ENCODE measurements at places on chromosomes 2 and 18.

DNA sequence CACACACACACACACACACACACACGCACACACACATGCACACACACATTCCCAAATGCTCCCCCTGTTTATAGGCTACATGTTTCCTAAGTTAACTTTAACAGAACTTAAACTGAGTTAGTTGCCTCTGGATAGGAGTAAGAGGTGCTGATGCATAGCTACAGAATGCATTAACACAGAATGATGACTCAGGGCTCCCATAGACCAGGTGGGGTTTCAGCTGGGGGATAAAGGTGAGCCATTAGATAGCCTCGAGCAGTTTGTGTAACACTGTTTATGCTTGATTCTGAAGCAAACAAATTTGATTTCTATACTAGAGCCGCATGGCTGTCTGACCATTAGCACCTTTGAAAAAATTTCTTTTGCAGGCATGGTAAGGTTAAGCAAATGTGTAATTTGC is 741.0 kb downstream of the PLCL1 start:
- DNase-seq = no peak

- no peak for DNase-seq
Measured at GRCh38 chr2:44869761-44870160, 71.7 kb upstream of the SIX3 start.

- no peak for DNase-seq
Measured at GRCh38 chr2:106575955-106576354, 88.8 kb downstream of the CD8B2 start.

- DNase-seq = no peak
Measured at GRCh38 chr2:48711343-48711742, 44.2 kb downstream of the LHCGR start.

- DNase-seq = no peak
Measured at GRCh38 chr2:54574107-54574859, 118.2 kb downstream of the SPTBN1 start.

GRCh38 chr2:74743039-74743438 is 89.0 kb downstream of the SEMA4F start:
- no peak for DNase-seq

DNA sequence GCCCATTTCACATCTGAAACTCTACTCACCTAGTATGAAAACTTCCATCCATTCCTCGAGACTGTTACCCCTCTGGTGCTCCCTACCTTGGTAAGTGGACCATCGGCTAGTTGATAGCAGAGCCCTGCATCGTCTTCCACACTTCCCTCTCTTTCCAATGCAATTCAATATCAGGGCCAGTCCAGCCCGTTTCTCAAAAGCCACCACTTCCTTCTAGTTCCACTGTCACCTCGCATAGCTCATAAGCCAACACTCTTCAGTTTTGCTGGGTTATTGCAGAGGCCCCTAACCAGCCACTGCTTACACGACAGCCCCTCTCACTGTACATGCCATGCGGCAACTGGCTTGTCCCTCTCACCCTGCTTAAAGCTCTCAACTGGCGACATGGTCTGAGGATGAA is 10.2 kb upstream of the ZNF407 start:
- no peak for DNase-seq

GRCh38 chr2:46010925-46011490 is 286.2 kb upstream of the EPAS1 start:
- DNase-seq = peak; percentile 6

DNA sequence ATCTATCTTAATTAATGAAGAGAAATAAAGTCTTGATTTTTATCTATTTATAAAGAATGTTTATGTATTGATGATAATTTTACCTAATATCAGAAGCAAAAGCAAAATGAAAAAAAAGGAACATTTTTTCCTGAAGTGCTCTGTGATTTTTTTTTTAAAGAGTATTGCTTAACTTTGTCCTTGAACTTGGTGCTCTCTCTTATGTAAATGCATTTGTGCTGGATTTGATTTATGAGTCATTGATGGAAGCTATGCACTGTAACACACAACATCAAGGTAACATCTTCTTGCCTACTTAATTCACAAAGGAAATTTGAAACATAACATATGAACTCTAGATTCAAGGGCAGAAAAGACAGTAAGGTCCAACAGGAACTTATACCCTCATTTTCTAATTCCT is 312.9 kb upstream of the CDH19 start:
- no peak for DNase-seq

- DNase-seq = no peak
Measured at GRCh38 chr2:229980431-229981184, 58.3 kb downstream of the FBXO36 start.

- no peak for DNase-seq
Measured at GRCh38 chr2:129233751-129234406, 745.6 kb upstream of the RAB6C start.

- DNase-seq = no peak
Measured at GRCh38 chr2:29420999-29421782, 306.0 kb downstream of the CLIP4 start.

DNA sequence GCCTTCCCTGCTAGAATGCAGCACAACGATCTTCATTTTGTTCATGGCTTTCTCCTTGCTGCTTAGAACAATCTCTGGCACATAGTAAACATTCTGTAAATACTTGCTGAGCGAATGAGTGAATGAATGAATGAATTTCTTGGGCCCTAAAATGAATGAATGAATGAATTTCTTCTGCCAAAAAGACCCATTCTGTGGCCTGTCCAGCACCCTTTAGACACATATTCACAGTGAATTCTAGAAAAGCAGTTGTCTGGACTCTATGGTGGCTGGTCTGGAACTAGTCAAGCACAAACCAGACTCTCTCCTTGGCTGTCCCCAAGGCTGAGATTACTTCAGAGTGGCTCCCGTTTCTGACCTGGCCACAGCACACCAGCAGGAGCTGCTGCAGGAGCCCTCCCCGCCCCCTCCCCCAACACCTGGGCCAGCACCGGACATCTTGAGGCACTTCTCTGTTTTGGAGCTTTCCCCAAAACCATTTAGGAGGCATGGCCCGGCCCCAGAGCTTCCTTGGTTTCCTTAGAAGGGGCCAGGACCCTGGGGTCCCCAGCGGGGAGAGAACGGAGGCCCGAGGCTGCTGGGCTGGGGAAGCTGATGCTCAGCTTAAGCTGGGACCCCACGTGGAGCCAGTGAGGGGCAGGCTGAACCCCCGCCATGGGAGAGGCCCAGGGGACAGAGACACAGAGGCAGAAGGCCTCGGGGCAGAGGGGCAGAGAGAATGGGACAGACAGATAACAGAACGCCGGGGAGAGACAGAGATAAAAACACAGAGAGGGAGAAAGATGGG is 159.0 kb downstream of the ZFP36L2 start:
- DNase-seq = no peak

Measured in hematopoietic multipotent progenitor cell treated with erythropoietin and hydrocortisone succinate and interleukin-3 and kit ligand, for 17 days (in vitro differentiated cells).